DMS79 treated with DMSO at 0.1 percent for 48 hours (cell line): ENCODE measurements at places on chromosomes 11 and 22.

GRCh38 chr11:67433536-67434394, 3.7 kb downstream of the PTPRCAP start:
- DNase-seq = no peak

DNA sequence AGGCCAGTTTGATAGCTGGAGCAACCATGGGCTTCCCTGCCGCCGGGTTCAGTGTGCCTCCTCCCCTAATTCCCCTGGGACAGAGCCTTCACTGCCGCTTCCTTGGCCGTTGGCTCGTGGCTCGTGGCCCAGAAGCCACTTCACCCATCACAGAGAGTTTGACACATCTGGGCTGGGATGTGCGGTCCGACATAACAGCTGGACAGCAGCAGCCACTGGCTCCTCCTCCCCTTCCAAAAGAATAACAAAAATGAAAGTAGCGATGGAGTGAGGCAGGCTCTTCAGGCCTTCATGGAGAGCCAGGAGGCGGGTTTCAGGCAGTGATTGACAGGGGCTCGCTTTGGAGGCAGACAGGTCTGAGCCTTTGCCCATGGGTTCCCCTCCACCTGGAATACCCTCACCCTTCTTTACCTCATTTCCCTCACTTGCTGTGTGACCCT, 8.2 kb downstream of the CREB3L1 start:
- DNase-seq = peak; percentile 49

DNA sequence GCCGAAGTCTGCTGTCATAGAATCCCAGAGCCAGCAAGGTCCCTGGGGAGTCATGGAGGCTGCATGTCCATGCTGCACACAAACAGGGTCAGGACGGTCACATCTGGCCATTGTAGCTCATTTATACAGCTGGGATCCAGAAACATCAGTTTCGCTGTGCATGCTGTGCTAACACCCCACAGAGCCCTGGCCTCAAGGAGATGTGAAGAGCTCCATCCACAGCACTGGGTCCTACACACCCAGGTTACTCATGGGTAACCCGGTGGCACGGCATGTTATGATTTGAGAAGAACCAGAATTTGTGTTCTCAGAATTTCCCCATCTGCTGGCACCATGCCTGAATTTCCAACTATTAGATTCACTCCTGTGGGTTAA, 146.3 kb upstream of the ARHGAP20 start:
- peak; percentile 97 for DNase-seq

- DNase-seq = no peak
These were observed 65.1 kb upstream of the CD44 start for GRCh38 chr11:35073691-35074419.

- DNase-seq = no peak
These were observed 21.6 kb downstream of the IMMP1L start for GRCh38 chr11:31487848-31488247.
